ENCODE measurements at places on chromosomes 6 and 20.

DNA sequence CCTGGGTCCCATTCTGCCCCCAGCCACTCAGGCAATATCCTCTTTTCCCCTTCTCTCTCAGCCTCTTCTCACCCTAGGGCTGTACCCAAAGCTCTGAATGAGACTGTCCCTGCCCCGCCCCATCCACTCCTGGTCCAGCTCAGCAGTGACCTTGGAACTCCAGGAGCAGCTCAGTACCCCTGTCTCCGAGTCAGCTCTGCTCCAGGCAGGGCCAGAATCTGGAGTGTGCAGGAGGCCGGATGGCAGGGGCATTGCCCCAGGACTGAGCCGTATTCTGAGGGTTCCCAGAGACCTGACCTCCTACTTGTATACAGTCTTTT, 2.0 kb upstream of the RAET1G start:
- DNase-seq, result no peak

- peak; percentile 51 for DNase-seq
Observed at GRCh38 chr6:149938571-149939355, 3.1 kb upstream of the ULBP2 start.

GRCh38 chr6:92341201-92341600, 1078.2 kb downstream of the EPHA7 start:
- no peak for DNase-seq

DNA sequence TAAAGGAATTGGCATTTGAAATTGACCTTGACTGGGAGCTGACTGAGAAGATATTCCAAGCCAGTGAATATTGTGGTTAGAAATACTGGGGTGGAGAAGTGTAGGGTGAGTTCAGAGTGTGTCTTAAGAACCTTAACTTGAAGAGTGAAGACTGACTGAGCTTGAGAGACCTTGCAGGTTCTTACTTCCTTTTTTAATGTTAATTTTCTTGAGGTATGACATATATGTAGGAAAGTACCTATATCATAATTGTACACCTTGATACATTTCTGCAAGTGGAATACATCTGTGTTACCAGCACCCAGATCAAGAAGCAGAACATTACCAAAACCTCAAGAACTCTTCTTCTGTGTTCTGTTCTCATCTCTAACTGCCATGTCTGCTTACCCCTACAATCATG, 11.0 kb downstream of the DHX35 start:
- DNase-seq, result no peak

GRCh38 chr20:57212534-57213276, 53.7 kb downstream of the BMP7 start:
- DNase-seq, result peak; percentile 52

DNA sequence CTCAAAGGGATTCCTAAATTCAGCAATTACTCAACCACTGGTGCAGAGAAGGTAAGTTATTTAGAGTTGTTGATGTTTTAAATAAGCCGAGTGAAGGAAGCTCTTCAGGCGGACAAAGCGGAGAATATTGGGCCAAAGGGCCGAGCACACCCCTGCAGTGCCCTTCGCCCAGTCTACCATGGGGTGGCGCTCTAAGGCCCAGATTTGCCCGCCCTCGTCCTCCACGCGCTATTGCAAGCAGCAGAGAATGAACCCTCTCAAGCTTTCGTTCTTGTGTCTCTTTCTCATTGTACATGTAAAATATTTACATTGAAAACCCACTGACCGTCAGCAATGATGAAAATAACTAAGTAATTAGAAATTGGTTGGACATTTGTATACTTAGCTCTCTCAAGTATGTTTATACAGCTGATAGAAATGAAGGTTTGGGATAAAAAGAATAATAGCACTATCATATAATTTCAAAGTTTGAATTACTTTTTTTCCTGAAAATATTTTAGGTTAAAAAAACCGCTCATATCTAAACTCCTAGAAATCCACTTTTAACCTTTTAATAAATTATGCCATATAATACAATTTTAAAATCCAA, 195.0 kb upstream of the CEP162 start:
- peak; percentile 75 for DNase-seq

DNA sequence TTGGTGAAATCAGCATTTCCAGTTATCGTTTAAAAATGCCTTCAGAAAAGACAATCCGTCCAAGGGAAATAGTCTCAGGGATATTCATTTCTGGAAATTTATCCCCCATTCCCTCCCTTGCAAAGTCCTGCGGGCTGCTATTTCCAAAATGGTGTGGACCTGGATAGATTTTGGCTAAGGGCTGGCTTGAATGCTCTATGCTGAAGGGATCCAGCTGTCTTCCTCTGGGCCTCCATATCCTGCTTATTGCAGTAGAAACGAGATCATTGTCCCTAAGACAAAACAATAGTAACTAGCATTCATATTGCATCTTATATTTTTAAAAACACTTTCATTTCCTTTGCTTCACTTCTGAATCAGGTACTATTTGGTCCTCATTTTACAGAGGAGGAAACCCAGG, 129.9 kb downstream of the ANKRD60 start:
- DNase-seq, result no peak

Data from D341Med (cell line).